ENCODE measurements at places on chromosomes 1 and 21. TPM values are rescaled to one million over a fixed set of nuclear protein-coding genes. Genes with fewer than 3 reads are reported as not detected.
A peak's percentile ranks its signal among the peaks of the same experiment; 100 is the strongest.

The LRRC38 gene
- total RNA-seq = not detected

GRCh38 chr1:53616927-53617326 is 122.0 kb downstream of the GLIS1 start:
- H3K4me3 ChIP-seq = no peak overlapping the region
- H3K4me1 ChIP-seq = no peaks in the 10 kb centered on the region
- H3K27me3 ChIP-seq = no peaks in the 10 kb centered on the region
- no peaks in the 10 kb centered on the region for H3K36me3 ChIP-seq
- DNase-seq = peak; percentile 20
- no peak overlapping the region for H3K27ac ChIP-seq

DNA sequence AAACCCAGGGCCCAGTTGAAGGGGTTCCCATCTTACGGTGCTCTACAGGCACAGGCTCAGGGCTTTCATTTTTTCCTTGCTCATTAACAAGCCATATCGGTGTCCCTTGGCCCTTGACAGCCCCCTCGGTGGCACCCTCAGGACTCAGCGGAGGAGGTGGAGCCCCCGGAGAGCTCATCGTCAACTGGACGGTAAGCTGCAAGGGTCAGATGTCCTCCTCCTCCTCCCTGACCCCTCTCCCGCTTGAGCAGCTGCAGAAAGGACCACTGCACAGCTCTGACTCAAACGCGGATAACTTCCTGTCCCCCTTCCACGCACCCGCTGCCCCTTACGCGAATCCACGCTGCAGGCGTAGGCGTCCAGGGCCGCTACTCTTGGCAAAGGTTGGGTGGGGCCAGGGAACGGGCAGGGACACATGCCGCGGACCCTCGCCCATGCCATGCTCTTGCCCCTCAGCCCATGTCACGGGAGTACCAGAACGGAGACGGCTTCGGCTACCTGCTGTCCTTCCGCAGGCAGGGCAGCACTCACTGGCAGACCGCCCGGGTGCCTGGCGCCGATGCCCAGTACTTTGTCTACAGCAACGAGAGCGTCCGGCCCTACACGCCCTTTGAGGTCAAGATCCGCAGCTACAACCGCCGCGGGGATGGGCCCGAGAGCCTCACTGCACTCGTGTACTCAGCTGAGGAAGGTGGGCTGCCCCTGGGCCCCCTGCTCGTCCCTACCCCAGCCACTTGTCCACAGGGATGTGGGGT is 14.7 kb downstream of the TMEM81 start:
- no peak overlapping the region for H3K27ac ChIP-seq
- no peak for DNase-seq
- no peaks in the 10 kb centered on the region for H3K27me3 ChIP-seq
- no peaks in the 10 kb centered on the region for H3K4me1 ChIP-seq
- no peak overlapping the region for H3K4me3 ChIP-seq
- H3K36me3 ChIP-seq = no peaks in the 10 kb centered on the region

DNA sequence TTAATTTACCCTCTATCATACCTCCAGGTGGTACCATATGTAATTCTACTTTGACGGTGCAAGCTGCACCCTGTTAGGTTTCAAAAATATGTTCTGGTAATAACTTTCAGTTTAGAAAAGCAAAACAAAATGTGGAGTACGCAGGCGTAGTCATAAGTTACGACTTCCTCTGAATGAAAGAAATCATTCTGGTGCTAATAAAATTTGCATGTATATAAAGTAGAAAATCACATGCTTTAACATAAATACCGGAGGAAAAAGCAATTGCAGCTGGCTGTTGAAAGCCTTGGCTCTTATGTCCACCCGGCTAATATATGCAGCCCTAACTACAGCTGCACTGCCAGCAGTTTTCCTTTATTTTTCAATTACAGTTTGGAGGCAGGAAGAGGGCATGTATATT is 65.2 kb upstream of the TMPRSS15 start:
- no peak for DNase-seq
- no peaks in the 10 kb centered on the region for H3K36me3 ChIP-seq
- H3K4me1 ChIP-seq = peaks cover 18% of the 10 kb centered on the region
- H3K4me3 ChIP-seq = no peak overlapping the region
- H3K27ac ChIP-seq = no peak overlapping the region

- H3K36me3 ChIP-seq = no peaks in the 10 kb centered on the region
- no peak overlapping the region for H3K4me3 ChIP-seq
- no peak overlapping the region for H3K27ac ChIP-seq
- peaks cover 20% of the 10 kb centered on the region for H3K4me1 ChIP-seq
- H3K27me3 ChIP-seq = no peaks in the 10 kb centered on the region
Measured at GRCh38 chr1:232223183-232223708, 406.7 kb downstream of the SIPA1L2 start.

Data from mesothelial cell of epicardium (in vitro differentiated cells).